Heart right ventricle (tissue), 16 donors: ENCODE measurements at places on chromosomes 6 and 20. TPM values are rescaled to one million over a fixed set of nuclear protein-coding genes. Genes with fewer than 3 reads are reported as not detected.

The CD24 gene
- 0.42 TPM for polyA plus RNA-seq

The PCK1 gene
- 2.2 TPM for polyA plus RNA-seq

The SERPINB6 gene
- 138 TPM for polyA plus RNA-seq

The ZSCAN23 gene
- polyA plus RNA-seq: 0.44 TPM

The DNAH8 gene
- not detected for polyA plus RNA-seq

The MAPK13 gene
- 0.95 TPM for polyA plus RNA-seq

The DSP gene
- 56.5 TPM for polyA plus RNA-seq

The OR2H1 gene
- not detected for polyA plus RNA-seq

The FKBP1C gene
- polyA plus RNA-seq: not detected

The GLP1R gene
- 1.1 TPM for polyA plus RNA-seq

The TTBK1 gene
- polyA plus RNA-seq: 0.04 TPM

The OR2B6 gene
- not detected for polyA plus RNA-seq

The LY6G5C gene
- 2.6 TPM for polyA plus RNA-seq

The BCLAF1 gene
- 19.7 TPM for polyA plus RNA-seq

The PHACTR1 gene
- polyA plus RNA-seq: 17.0 TPM

The CYP21A2 gene
- polyA plus RNA-seq: 0.19 TPM

The ADGRF4 gene
- not detected for polyA plus RNA-seq

The TAP2 gene
- polyA plus RNA-seq: 13.8 TPM

The BCAS4 gene
- polyA plus RNA-seq: 0.54 TPM

The BPIFB2 gene
- polyA plus RNA-seq: not detected

The MEP1A gene
- not detected for polyA plus RNA-seq

The TNNC2 gene
- 0.88 TPM for polyA plus RNA-seq

The CASS4 gene
- polyA plus RNA-seq: 0.37 TPM

The EPB41L2 gene
- 54.8 TPM for polyA plus RNA-seq

The SSTR4 gene
- not detected for polyA plus RNA-seq

The HLA-DRB5 gene
- polyA plus RNA-seq: 0.29 TPM

The JAG1 gene
- polyA plus RNA-seq: 11.1 TPM

The ZNF831 gene
- 0.01 TPM for polyA plus RNA-seq

The CCDC170 gene
- polyA plus RNA-seq: 0.13 TPM
